ENCODE measurements at places on chromosomes 1 and 21. TPM values are rescaled to one million over a fixed set of nuclear protein-coding genes. Genes with fewer than 3 reads are reported as not detected.

CD5L gene
- polyA plus RNA-seq, result not detected

DNA sequence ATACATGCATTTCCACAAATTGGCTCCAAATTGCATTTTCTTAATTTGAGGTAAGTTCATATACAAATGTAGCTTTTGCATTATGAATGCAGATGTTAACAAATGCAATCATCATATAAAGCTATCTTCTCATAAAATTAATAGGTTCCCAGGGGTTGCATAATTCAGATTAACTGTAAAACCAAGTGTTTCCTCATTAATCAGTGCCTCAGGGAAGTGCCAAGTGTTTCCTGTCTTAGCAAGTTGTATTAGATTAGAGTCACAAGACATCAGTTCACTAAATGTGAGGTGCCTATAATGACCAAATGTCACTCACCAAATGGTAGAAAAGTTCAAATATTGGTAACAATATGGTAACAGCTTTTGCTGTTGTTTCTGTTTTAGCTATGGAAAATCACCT is 140.8 kb downstream of the PTGER3 start:
- H3K36me3 ChIP-seq, result no peaks in the 10 kb centered on the region
- no peak for DNase-seq
- no peak overlapping the region for H3K27ac ChIP-seq
- no peaks in the 10 kb centered on the region for H3K4me1 ChIP-seq
- no peak overlapping the region for H3K4me3 ChIP-seq

DNA sequence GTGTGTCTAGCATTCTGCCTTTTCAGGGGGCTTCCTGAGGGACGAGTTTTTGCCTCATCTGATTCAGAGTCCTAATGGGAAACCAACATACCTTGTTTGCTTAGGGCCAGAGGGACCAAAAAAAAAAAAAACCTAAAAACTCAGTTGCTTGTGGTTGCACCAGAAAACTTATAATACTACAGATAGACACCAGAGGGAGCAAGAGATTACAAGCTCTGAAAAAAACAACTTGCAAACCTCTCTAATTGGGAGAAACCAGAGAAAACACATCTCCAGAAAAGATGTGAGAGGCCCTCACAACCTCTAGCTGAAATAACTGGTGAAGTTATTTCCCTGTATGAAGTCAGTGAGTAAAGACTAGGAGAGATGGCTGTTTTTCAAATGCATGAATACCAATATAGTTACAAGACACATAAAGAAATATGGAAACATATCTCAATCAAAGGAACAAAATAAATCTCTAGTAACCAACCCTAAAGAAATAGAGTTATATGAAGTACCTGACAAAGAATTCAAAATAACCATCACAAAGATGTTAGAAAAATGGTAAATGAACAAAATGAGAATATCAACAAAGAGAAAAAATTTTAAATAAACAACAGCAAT is 233.7 kb upstream of the NFIA start:
- no peak overlapping the region for H3K27ac ChIP-seq
- no peaks in the 10 kb centered on the region for H3K36me3 ChIP-seq
- H3K4me1 ChIP-seq, result no peaks in the 10 kb centered on the region
- DNase-seq, result no peak
- H3K4me3 ChIP-seq, result no peak overlapping the region

GRCh38 chr1:195965036-195965435 is 643.2 kb downstream of the KCNT2 start:
- H3K27me3 ChIP-seq, result no peaks in the 10 kb centered on the region
- no peak overlapping the region for H3K27ac ChIP-seq
- no peaks in the 10 kb centered on the region for H3K4me1 ChIP-seq
- H3K4me3 ChIP-seq, result no peak overlapping the region

DNA sequence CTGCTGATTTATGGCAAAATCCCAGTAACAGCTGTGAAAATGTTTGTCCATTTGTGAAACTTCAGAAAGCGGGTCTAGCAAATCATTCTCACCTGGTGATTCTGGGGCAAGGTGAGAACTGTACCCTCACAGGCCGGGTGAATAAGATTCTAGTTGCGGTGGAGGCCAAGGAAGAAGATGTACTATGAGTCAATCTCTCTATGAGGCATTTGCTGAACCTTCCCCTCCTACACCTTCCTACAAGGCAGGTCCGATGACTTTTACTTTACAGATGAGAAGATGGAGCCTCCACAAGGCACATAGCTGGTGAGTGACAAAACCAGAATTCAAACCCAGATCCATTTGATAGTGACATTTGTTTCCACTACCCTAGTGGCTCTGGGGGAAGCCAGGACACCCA is 72.7 kb downstream of the BACH1 start:
- no peaks in the 10 kb centered on the region for H3K36me3 ChIP-seq
- no peak overlapping the region for H3K27ac ChIP-seq

DNA sequence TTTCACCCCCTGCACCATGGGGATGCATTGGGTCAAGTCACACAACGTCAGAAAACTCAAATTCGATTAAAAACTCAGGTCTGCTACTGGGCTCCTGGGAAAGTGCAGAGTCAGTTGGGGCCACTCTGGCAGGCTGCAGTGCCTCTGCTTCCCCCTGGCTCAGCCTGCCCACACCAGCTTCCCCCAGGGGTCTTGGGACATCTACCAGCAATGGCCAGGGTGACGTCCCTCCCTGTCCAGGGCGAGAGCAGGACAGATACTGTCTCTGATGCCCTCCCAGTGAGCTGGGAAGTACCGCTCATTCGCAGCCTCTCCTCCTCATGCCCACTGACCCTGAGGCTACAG is 106.2 kb upstream of the COL6A1 start:
- DNase-seq, result no peak
- H3K27ac ChIP-seq, result no peak overlapping the region
- H3K27me3 ChIP-seq, result no peaks in the 10 kb centered on the region
- H3K4me3 ChIP-seq, result no peak overlapping the region
- no peaks in the 10 kb centered on the region for H3K36me3 ChIP-seq
- no peaks in the 10 kb centered on the region for H3K4me1 ChIP-seq

- H3K4me1 ChIP-seq, result peaks cover 12% of the 10 kb centered on the region
Measured at GRCh38 chr1:2978691-2979190, 42.5 kb upstream of the ACTRT2 start.

- H3K4me1 ChIP-seq, result no peaks in the 10 kb centered on the region
- no peaks in the 10 kb centered on the region for H3K27me3 ChIP-seq
- H3K36me3 ChIP-seq, result no peaks in the 10 kb centered on the region
- H3K27ac ChIP-seq, result no peak overlapping the region
- no peak for DNase-seq
Measured at GRCh38 chr1:167515893-167516321, 2.4 kb downstream of the CD247 start.

GRCh38 chr1:150144606-150145005 is 5.1 kb upstream of the PLEKHO1 start:
- no peaks in the 10 kb centered on the region for H3K27me3 ChIP-seq
- H3K4me1 ChIP-seq, result no peaks in the 10 kb centered on the region
- no peak for DNase-seq
- H3K36me3 ChIP-seq, result no peaks in the 10 kb centered on the region
- H3K4me3 ChIP-seq, result no peak overlapping the region
- no peak overlapping the region for H3K27ac ChIP-seq

GRCh38 chr1:24369199-24369598 is 44.4 kb downstream of the STPG1 start:
- no peak overlapping the region for H3K4me3 ChIP-seq
- H3K36me3 ChIP-seq, result no peaks in the 10 kb centered on the region
- DNase-seq, result no peak
- H3K4me1 ChIP-seq, result no peaks in the 10 kb centered on the region

- no peak overlapping the region for H3K27ac ChIP-seq
- DNase-seq, result no peak
- H3K4me3 ChIP-seq, result no peak overlapping the region
- H3K27me3 ChIP-seq, result no peaks in the 10 kb centered on the region
- no peaks in the 10 kb centered on the region for H3K36me3 ChIP-seq
- H3K4me1 ChIP-seq, result no peaks in the 10 kb centered on the region
Measured at GRCh38 chr1:193199940-193200339, 13.5 kb upstream of the B3GALT2 start.

DNA sequence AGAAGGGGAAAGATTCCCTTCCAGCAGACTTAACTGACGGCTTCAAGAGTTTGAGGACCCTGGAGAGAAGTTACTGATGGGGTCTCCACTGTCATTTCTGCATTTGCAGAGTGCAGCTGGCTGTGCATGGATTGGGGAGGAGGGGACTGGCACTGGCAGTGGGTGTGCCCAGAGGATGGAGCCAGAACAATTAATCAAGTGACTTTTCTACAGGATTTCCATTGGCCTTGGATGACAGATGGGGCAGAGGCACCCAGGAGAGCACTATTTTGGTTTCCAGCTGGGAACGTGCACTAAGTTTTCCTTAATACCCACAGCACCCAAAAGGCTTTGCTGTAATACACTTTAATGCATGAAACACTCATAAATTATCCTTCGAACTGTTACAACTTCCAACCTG is 1.3 kb downstream of the NGF start:
- no peaks in the 10 kb centered on the region for H3K4me1 ChIP-seq
- H3K27me3 ChIP-seq, result no peaks in the 10 kb centered on the region
- no peak overlapping the region for H3K4me3 ChIP-seq
- no peaks in the 10 kb centered on the region for H3K36me3 ChIP-seq

DNA sequence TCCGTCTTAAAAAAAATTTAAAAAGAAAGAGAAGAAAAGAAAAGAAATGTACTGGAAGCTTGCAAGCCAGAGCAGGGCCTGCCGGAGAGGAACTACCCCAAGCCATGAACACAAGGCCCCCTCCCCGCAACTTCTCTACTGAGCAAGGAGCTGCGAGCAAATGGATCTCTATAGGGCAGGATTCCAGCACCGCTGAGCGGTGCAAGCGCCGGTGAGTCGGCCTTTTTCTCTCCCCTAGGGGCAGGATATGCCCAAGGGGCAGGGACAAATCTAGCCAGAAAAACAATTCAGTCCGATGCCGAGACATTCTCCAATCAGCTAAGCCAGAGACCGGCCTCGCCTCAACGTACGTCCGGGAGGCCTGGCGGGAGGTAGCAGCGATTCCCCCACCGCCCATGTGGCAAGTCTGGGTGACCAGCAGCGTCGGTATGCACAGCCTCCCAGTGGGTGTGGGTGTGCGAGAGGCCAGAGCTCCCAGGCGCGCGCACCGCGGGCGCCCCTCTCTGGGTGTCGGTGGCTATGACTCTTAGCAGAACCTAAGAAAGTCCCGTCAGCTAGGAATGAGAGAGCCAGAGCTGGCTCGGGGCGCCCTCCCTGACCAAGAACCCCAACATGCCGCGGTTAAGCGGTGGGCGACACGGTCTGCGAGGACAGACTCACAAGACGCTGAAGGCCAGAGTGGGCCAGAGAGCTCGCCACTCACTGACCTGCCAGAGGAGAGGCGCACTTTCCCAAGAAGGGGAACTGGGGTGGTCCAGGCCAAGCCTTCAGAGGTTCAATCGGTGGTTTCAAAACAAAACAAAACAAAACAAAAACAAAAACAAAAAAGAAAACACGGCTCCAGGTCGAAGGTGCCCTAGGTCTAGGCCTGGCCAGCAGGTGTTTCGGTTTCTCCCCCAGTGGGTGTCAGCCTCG is 1.9 kb downstream of the CSMD2 start:
- no peaks in the 10 kb centered on the region for H3K4me1 ChIP-seq
- peaks cover 11% of the 10 kb centered on the region for H3K27me3 ChIP-seq
- peak overlapping the region; percentile 32 for H3K4me3 ChIP-seq
- H3K27ac ChIP-seq, result no peak overlapping the region
- peak; percentile 81 for DNase-seq

DNA sequence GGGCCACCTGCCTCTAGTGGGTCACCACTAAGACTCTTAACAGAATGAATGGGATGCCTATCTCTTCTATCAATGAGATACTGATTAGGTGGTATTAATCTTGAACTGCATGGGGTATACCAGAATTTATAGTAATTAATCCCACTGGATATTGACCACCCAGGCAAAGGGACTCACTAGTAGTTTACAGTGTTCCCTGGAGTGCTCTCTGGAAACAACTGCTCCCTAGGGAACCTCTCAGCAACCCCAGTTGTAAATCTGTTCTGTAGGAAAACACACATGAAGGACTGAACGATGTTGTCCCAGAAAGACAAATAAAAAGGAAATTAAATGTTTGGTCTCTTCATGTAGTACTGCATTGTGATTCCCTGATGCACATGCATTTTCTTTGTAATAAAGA is 430.5 kb downstream of the HLX start:
- no peak for DNase-seq
- no peaks in the 10 kb centered on the region for H3K36me3 ChIP-seq
- H3K4me1 ChIP-seq, result no peaks in the 10 kb centered on the region
- H3K27me3 ChIP-seq, result no peaks in the 10 kb centered on the region
- no peak overlapping the region for H3K4me3 ChIP-seq

DNA sequence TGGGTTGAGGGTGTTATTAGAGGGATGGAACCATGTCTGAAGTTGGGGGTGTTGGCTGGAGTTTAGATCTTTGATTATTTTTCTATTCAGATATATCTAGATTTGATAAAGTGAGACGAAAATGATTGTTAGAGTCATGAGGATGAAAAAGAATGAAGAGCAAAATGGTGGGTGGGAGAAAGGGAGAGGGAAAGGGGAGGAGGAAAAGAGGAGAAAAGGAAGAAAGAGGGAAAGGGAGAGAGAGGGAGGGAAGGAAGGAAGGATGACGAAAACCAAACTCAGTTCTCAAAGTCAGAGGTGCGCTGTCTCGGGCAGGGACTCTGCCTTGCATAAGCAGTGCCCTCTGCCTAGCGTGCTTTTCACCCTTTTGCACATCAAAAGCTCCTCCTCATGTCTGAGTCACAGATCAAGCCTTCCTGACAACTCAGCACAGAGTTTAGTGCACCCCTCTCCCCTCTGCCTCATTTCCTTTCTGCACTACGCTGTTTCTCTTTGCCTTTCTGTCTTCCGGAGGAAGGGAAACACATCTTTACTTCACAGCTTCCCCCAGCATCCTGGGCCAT is 225.8 kb upstream of the PROX1 start:
- H3K36me3 ChIP-seq, result no peaks in the 10 kb centered on the region
- no peak for DNase-seq
- no peak overlapping the region for H3K4me3 ChIP-seq
- no peaks in the 10 kb centered on the region for H3K27me3 ChIP-seq
- H3K4me1 ChIP-seq, result peaks cover 5% of the 10 kb centered on the region

- H3K36me3 ChIP-seq, result no peaks in the 10 kb centered on the region
- H3K27me3 ChIP-seq, result no peaks in the 10 kb centered on the region
- H3K4me3 ChIP-seq, result no peak overlapping the region
- no peaks in the 10 kb centered on the region for H3K4me1 ChIP-seq
Measured at GRCh38 chr1:167491586-167492461, 26.5 kb downstream of the CD247 start.

Measured in pancreas (tissue), 10 donors.